ENCODE measurements at places on chromosomes 12 and 14.

GRCh38 chr14:105845725-105846309 lies 319.4 kb downstream of the TMEM121 start:
- no peak for DNase-seq

DNA sequence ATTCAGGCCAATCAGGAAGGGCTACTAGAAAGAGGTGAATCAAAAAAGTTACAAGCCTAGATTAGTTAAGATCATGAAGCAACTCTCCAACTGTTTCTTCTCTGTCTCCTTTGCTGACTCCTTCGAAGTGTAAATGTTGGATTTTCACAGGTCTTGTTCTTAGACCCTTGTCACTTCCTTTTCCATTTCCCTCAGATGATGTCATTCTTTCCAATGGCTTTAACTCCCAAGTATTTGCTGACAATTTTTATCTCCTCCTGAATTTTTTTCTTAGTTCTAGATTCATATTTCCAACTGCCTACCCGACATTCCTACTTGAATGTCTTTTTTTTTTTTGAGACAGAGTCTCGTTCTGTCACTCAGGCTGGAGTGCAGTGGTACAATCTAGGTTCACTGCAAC lies 10.8 kb downstream of the GAS2L3 start:
- no peak for DNase-seq

GRCh38 chr12:130401703-130402102 lies 64.0 kb downstream of the PIWIL1 start:
- DNase-seq, result no peak

DNA sequence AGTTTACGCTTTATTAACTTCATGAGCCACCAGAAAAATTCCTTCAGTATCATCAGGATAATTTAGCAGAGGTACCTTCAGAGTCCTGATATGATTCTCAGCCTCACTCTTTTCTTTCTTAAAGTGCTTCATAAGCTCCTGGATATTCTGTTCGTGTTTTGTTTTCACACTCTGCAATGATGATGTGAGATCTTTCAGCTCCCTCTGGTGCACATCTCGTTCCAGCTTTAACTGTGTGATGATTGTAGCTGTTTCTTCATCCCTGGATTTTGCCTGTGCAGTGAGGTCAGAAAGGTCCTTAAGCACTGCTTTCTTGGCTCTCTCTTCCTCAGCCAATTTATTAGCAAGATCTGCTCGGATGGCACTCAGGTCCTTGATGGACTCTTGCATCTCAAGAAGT lies 156.7 kb downstream of the CEP128 start:
- DNase-seq, result no peak

- DNase-seq, result no peak
Observed at GRCh38 chr14:94768521-94769390, 1.2 kb downstream of the GSC start.

DNA sequence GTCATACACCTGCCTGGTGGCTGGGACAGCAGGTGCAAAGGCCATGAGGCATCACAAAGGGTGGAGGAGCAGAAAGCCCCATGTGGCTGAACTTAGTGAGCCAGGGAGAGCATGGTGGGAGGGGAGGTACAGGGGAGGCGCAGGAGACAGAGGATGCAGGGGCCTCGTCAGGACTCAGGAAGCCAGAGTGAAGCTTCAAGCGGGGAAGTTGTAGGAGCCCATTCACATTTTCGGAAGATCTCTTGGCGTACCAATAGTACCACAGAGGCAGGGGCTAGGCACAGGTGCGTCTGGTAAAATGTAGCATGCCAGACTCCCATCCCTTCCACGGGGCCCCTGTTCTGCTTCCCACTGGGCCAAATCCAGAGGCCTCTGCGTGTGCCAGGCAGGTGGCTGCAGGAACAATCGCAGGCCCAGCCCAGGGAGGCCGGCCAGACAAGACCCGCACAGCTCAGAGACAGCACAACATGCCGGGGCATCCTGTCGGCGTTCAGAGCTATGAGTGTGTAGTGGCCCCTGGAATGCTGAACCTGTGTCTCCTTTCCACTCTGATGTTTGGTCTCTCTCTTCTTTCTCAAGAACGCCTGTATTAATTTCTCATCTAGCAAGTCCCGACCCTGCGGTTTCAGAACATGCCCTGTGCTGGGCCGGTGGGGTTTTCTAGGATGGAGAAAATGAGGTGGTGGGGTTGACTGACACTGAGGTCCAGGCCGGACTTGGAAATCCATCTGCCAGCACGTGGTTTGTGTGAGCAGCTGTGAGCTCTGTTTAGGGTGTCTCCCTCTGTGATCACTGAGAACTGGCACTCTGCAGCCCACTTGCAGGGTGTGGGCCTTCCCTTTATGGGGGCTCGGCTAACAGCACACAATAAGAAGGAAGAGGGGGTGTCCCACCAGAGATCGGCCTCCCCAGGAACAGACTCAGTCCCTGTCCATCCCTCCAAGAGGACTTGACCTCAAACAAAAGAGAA lies 5.5 kb upstream of the TMEM132D start:
- DNase-seq, result no peak

DNA sequence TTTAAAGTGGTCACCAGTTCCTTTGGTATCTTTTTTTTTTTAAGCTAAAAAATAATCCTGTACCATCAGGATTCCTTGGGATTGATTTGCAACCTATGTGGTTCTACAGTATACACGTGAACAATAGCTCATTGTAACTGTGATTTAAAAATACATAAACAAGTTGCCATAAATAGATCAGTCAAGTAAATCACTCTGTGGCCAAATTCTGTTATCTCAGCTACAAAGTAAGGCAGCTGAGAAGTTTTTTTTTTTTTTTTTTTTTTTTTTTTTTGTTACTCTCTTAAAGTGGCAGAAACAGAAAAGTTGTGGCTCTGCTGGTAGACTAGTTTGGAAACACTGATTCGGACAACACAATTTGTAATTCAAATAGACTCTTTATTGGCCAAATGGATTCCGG lies 104.5 kb downstream of the PRICKLE1 start:
- DNase-seq, result no peak

DNA sequence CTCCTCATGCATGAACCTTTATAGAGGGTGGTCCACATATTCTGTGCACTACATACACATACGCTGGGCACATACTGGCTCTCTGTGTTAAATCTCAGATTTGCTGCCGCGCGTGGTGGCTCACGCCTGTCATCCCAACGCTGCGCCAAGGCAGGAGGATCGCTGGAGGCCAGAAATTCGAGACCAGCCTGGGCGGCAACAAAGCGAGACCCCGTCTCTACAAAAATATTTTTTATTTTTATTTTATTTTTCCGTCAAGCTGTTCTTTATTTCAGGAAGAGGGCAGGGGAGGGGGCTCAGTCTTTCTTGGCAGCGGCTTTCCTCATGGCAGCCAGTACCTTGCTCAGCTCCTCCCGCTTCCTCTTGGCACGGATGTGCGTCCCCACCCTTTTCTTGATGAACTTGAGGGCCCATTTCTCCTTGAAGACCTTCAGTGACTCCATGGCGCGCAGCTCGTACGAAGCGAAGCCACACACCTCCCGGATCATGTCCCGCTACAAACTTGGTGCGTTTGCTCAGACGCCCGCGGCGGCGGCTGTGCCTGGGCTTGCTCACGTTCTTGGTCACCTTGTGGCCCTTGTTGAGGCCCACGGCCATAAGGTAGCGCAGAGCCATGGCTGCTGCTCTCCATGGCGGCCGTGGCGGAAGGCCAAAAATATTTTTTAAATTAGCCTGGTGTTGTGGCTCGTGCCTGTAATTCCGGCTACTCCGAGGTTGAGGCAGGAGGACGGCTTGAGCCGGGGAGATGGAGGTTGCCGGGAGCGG lies 3.2 kb downstream of the DCAF4 start:
- no peak for DNase-seq

DNA sequence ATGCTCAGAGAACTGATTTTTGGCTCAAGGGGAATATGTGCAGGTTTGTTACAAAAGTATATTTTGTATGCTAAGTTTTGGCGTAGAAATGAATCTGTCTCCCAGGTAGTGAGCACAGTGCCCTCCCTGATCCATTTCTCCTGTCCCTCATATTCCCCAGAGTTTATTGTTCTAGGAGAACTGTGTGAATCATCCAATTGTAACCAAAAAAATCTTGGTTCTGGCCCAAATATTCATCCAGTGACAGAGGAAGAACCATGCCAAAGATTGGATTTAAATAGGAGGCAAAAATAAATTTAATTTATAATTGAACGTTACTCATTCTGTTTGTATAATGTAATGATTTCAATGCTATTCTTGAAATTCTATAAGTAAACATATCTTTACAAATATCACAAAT lies 4.8 kb downstream of the CATSPERB start:
- DNase-seq, result no peak

GRCh38 chr14:85566603-85567002 lies 36.7 kb downstream of the FLRT2 start:
- peak; percentile 75 for DNase-seq

GRCh38 chr12:18428416-18428815 lies 167.1 kb downstream of the PIK3C2G start:
- no peak for DNase-seq

DNA sequence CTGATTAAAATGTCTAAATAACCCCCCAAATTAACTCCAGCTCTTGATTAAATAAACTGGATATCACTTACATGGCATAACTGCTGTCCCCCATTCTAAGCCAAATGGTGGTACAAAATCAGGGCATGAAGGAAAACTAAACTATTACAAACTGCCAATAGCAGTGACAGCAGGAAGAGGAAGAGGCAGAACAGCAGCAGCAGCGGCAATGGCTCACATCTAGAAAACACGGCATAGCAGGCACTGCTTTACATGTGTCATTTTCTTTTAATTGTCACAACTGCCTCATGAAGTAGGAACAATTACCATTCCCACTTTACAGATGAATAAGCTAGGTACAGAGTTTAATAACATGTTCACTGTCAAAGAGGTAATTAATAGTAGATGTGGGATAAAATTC lies 92.0 kb downstream of the EPS8 start:
- DNase-seq, result no peak

- peak; percentile 37 for DNase-seq
Observed at GRCh38 chr12:45191239-45191638, 24.7 kb upstream of the ANO6 start.

DNA sequence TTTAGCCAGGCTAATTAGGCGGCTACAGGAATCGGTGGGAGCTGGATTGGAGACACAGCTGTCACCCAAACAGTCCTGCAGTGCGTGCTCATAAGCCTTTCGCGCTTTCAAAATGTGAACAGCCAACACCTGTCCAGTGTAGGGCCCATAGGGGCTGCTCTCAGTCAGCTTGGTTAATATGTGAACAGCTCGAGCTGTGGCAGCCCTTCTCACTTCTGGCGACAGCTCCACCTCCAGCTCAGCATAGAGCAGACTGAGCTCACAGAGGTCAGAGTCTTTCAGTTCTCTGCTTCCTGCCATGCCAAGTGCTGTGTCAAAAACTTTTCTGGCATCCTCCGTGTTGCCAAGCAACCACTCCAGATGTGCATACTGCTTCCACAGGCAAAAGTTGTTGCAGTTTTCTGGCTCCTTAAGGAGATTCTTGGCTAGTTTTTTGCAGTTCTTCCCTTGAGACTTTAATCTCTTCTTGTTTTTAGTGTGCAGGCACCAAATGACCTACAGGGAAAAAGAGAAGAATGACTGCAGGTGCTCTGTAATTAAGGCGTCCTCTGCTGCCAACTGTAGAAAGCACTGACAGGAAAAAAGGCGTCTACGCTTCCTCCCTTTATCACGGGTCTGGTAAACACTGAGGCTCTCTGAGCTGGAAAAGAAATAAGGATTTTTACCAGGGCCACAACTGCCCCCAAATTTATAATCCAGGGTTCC lies 32.5 kb downstream of the PSMC1 start:
- DNase-seq, result no peak

DNA sequence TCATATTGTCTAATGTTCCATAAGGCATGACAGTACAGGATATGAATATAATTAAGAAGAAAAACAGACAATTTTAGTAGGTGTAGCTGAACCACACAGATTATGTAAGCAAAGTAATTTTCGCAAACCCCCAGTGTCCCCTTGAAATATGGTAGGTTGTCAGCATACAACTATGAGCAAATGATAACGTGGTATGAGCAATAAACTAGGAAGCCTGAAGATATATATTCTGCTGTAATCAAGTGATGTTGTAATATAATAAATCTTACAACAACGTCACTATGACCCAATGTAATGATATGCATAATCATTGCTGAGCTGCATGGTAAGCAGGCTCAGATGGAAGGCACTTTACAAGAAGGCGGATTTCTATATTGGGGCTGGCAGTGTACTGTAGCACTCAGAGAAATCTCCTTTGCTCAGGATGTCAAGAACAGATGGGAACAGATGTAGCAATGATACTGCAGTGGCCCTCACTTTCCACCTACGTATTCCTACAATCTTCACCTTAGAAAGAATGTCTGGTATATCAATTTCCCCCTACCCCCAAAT lies 47.8 kb upstream of the MYF6 start:
- DNase-seq, result no peak

Data from astrocyte of the spinal cord (primary cell).